Central memory CD4-positive, alpha-beta T cell (primary cell): ENCODE measurements at places on chromosomes 4 and X.

- no peak for DNase-seq
These were observed 20.2 kb downstream of the PJA1 start for GRCh38 chrX:69144838-69145680.

DNA sequence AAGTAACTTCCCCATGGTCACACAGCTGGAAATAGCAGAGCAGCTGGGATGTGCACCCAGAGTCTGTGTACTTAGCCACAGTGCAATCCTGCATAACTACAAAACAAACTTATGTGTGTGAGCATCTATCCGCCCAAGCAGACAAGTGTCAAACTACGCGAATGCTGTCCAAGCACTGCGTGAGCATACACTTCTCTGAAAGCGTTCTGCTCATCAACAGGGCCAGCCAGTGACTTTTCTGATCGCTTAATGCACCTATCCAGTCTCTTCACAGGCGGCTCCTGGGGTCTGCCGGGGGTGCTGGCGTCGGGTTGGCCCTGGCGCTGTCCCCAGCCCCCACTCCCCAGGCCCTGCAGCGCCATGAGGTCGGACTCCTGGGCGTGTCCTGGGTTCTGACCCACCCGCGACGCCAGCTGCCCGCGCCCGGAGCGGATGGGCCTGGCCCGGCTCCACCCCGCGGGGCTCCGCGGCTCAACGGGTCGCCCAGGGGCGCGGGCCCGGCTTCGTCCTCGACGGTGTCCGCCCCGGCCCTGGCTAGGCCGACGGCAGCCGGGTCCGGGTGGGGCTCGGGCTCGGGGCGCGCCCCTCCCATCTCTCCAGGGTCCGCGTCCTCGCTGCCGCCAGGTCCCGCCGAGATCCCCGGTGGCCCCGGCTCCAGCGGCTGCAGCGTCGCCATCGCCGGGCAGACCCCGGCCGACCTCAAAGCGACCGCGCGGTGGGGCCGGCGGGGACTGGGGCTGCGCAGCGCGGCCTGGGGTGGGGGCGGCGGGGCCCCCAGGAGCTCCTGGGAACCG is 1.3 kb upstream of the ZNF141 start:
- no peak for DNase-seq

DNA sequence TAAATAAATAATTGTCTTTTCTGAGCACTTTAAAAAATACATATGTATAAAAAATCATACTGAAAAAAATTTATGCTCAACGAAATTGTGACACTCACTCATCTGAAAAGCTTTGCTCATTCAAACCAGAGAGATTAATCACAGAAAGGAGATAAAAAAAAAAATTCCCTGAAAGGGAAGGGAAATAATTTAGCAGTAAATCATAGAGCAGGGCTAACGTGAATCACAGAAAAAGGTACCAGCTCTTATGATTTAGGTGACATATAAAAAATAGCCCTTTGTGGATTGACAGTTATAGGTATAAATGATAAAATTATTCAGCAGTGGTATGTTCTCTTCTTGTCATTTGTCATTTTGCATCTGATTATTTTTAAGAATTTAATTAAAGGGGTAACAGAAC is 552.7 kb upstream of the TENM3 start:
- no peak for DNase-seq

- DNase-seq: no peak
These were observed 13.2 kb downstream of the TLR8 start for GRCh38 chrX:12919620-12920019.
